Ecto neural progenitor cell (in vitro differentiated cells): ENCODE measurements at places on chromosomes 1 and 21.

DNA sequence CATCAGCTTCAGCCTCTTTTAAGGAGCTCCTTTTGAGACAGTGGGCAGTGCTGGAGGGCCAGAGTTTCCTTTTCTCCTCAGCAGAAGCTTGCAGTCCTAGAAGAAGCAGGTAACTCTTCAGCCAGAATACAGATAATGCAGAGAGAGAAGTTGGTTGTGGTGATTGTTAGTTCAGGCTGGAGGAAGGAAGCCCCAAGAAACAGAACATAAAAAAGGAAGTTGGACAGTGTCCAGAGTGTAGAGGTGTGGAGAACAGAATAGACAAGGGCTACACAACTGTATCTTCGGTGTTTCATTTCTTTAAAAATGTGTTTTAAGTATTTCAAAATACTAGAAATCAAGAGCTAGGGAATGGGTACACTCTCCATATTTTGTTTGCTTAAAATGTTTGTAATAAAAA is 6.4 kb upstream of the TACSTD2 start:
- no peak for DNase-seq

DNA sequence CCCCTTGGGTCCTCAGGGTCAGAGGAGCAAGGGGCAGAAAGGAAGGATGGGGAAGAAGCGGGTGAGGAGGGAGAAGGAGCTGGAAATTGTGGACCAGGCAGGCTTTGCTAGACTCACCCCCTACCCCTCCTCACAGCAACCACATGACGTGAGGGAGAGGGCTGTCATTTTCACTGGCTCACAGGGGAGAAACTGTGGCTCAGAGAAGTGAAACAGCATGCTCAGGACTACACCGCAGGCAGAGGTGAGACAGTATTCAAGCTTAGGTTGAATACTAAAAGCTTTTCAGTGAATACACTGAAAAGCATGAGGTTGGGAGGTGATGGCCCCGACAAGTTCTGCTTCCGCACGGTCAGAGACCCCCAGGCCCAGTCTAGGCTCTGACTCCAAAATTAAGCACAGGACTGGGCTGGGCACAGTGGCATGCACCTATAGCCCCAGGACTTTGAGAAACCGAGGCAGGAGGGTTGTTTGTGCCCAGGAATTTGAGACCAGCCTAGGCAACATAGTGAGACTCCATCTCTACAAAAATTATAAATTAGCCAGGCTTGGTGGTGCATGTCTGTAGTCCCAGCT is 1.2 kb upstream of the CLEC20A start:
- DNase-seq, result no peak

GRCh38 chr1:31732343-31732742 is 28.5 kb upstream of the COL16A1 start:
- DNase-seq, result no peak

DNA sequence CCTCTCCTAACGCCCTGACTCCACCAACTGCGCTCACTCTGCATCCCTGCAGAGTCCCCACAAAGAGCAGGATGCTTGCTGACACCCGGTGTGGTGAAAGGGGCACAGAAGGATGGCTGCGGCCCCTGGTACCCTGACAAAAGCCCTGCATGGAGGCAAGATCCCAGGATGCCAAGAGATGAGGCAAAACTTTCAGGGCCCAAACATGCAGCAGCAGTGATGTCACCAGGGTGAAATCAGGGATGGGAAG is 36.6 kb downstream of the SLC9A1 start:
- no peak for DNase-seq

- DNase-seq, result no peak
These were observed 547.9 kb upstream of the TMPRSS15 start for GRCh38 chr21:18951271-18952038.

GRCh38 chr1:234851450-234852438 is 241.8 kb upstream of the IRF2BP2 start:
- no peak for DNase-seq

GRCh38 chr1:72846476-72847278 is 564.3 kb upstream of the NEGR1 start:
- DNase-seq, result no peak

DNA sequence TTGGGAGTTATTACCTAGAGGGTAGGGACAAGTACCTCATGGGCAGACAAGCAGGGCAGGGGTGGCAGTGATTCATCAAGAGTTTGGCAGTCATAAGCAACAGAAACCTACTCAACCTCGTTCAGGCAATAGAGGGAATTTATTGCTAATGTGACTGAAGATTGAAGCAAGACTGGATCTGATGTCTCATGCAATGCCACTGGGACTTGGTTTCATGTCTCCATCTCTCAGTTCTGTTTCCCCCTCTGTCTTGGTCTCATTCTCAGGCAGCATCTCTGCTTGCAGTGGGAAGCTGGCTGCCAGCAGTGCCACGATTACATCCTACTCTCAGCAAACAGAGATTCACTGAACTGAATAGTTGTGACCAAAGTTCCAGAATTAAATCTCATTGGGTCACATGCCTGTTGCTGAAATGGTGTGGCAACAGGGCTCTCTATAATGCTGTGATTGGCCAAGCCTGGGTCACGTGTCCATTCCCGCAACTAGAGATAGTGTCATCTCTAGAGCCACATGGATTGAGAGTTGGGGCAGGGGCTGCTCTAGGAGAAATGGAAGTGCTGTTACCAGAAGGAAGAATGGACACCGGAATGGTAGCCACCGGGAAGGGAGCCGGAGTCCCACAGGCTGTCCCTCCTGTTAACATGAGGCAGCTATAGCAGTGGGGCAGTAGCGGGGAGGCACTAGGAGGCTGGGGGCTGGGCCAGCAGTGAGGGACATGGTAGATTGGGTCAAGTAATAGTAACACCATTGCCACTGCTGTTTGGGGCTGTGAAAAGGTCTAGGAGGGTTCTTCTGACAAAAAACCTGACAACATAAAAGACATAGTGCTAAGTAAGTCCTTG is 3.9 kb upstream of the CDC42 start:
- DNase-seq, result no peak

- DNase-seq, result no peak
These were observed 64.9 kb downstream of the PCNT start for GRCh38 chr21:46388896-46389295.

DNA sequence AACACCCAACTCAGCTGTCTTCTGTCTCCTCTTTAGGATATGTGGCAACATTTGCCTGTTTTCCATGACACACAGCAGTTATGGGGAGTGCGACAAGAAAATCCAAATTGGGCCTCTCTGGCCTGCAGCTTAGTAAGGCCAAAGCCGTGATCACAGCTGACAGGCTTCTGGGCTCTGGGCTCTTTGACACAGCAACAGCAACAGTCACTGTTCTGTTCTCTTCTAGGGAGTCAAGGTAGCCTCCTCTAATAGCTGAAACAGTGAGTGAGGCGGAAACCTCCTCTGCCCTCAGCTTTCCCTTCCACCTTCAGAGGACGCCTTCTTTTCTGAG is 19.0 kb downstream of the CLCA1 start:
- no peak for DNase-seq

- peak; percentile 89 for DNase-seq
These were observed 41.2 kb downstream of the RRAGC start for GRCh38 chr1:38818175-38818976.

GRCh38 chr21:46340998-46341397 is 17.0 kb downstream of the PCNT start:
- DNase-seq, result no peak

DNA sequence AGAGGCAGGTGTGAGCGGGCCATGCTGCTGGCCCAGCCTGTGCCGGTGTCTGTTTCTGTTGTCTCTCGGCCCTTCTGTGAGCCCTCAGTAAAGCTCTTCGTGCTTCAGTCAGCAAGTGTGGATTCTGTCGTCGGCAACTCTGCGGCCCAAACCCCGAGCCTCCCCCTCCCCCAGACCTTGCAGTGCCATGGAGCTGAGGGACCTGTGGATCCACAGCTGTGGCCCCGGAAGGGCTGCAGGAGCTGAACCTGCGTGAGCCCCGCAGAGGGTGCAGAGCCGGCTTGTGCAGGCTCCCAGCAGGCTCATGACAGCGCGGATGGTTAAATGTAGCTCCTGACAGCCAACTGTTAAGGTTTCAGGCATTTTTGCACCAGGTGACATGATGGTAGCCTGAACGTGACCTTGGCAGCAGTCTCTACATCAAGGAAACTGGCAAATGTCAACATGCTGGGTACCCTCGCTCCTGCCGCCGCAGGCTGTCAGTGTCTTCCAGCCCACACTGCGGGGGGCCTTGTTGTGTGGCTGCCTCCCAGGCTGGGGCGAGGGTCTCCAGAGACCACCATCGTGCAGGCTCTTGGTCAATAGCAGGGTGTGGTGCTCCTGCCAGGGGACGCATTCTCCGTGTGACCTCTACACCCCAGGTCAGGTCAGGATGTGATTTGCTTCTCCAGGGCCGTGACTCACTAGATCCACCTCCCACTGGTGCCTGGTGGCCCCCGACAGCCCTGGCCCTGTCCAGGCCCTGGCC is 7.0 kb downstream of the LRRC3 start:
- DNase-seq, result no peak

GRCh38 chr1:110638058-110638457 is 31.9 kb upstream of the KCNA2 start:
- no peak for DNase-seq

GRCh38 chr21:15687208-15687607 is 42.6 kb upstream of the USP25 start:
- no peak for DNase-seq

DNA sequence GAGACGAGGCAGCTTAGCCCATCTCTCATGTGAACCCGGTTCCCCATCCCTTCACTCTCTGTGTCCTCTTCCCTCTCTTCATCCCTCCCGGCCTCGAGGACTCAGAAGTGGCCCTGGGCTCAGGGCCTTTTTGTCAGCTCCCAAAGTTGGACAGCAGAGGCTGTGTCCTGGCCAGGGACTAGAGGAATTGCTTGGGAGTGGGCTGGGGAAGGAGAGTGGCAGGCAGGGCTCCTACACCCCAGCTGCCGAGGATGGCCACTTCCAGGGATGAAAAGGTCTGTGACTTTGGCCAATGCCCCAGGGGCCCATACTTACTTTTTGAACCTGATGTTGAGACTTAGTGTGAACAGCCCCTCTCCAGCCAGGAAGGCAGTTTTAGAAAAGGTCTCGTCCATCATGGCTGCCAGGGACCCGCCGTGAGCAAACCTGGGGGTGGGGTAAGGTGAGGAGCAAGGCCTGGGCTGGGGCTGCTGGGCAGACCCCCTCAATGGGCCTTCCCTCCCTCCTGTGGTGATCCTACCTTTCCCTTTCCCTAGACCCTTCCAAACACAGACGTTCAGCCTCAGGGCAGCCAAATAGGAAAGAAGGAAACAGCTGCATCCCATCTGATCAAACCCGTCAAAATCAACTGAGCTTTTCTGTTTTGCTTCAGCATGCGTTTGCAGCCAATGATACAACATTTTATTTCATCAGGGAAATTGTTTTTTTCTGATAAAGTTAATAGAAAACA is 5.5 kb downstream of the THEM5 start:
- DNase-seq, result no peak

DNA sequence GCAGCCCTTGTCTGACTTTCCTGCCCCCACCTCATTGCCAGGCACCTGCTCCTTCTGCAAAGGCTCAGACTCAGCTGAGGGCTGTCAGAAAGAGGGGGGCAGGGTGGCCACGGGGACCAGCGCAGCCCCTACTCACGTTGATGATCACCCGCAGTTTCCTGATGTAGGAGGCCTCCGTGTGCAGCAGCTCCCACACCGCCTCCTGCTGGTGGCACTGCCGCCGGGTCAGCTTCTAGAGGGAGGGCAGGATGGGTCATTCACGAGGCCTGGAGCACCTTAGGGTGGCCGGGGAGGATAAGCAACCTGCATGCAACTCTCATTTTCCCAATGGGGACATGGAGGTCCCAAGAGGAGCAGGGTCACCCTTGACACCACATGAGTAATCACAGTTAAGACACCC is 6.4 kb upstream of the TNFRSF25 start:
- DNase-seq, result no peak

- DNase-seq, result no peak
These were observed 15.2 kb upstream of the HMCN1 start for GRCh38 chr1:185719021-185719420.

- no peak for DNase-seq
These were observed 24.5 kb downstream of the RAB7B start for GRCh38 chr1:205978676-205979075.

DNA sequence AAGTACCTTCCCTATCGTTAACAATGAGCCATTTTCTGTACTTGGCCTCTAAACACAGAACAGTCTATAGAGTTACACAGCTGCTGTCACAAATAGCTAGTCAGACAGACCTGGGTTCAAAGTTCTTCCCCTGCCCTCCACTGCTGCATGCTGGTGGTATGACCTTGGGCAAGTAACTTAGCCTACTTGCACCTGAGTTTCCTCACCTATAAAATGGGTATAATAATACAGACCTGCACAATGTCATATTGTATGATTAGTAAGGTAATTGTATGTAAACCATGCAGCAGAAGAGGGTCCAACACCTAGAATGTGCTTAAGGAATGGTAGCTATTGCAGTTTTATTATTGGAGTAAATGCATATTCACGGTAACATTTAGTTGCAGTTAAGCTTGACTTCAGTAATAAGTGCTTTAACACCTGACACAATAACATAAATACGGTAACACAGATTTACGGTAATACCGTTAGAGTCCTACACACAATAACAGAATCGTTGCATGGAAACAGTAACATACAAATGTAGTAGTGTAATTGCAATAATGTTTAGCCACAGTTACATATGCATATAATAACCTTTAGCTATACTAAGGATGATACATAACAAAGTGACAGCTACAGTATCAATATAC is 193.3 kb upstream of the CSF3R start:
- no peak for DNase-seq

- DNase-seq, result no peak
These were observed 9.6 kb upstream of the TFF1 start for GRCh38 chr21:42375966-42376337.

DNA sequence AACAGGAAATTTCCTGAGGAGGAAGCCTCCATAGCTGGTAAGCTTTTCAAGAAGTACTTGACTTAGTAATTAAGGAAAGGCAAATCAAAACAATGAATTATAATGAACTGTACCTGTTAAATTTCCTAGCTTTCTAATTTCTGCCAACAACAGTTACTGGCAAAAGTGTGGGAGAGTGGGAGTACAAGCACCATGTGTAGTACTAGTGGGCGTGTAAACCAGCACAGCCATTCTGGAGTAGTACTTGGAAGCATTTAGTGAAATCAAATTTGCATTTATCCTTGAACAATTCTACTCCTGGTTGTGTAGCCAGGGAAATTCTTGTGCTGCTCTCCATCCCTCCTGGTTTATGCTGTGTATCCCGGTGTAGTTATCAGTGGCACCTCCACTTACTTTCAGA is 190.8 kb downstream of the PRDM2 start:
- no peak for DNase-seq

- DNase-seq, result no peak
These were observed 9.6 kb downstream of the DUSP23 start for GRCh38 chr1:159790237-159790917.

GRCh38 chr1:184487531-184488193 is 100.8 kb downstream of the C1orf21 start:
- no peak for DNase-seq

- no peak for DNase-seq
These were observed 73.8 kb downstream of the MTR start for GRCh38 chr1:236868625-236869467.
